ENCODE measurements at places on chromosomes 7 and 10.

- no peak for DNase-seq
Observed at GRCh38 chr7:105003275-105003674, 10.7 kb upstream of the KMT2E start.

GRCh38 chr10:6240254-6240653 lies 37.5 kb downstream of the PFKFB3 start:
- peak; percentile 17 for DNase-seq

- no peak for DNase-seq
Observed at GRCh38 chr7:155375337-155376277, 77.9 kb downstream of the INSIG1 start.

- no peak for DNase-seq
Observed at GRCh38 chr7:158313931-158314330, 273.7 kb downstream of the PTPRN2 start.

DNA sequence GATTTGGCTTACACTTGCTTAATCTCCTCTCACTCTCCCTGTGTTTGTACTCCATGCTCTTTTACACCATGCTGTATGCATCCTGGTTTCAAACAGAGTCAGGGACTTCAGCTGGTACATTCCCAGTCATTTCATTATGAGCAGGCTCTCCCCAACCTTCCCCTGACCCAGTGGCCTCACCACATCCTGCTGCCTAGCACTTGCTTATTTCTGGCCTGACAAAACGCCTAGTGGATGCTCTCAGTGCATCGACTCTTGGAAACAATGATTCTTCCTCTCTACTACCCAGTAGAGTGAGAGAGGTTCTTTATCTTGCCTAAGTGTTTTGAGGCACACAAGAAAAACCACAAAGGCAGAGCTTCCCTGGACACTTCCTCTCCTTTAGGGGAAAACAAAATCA lies 63.4 kb downstream of the CAV1 start:
- no peak for DNase-seq

DNA sequence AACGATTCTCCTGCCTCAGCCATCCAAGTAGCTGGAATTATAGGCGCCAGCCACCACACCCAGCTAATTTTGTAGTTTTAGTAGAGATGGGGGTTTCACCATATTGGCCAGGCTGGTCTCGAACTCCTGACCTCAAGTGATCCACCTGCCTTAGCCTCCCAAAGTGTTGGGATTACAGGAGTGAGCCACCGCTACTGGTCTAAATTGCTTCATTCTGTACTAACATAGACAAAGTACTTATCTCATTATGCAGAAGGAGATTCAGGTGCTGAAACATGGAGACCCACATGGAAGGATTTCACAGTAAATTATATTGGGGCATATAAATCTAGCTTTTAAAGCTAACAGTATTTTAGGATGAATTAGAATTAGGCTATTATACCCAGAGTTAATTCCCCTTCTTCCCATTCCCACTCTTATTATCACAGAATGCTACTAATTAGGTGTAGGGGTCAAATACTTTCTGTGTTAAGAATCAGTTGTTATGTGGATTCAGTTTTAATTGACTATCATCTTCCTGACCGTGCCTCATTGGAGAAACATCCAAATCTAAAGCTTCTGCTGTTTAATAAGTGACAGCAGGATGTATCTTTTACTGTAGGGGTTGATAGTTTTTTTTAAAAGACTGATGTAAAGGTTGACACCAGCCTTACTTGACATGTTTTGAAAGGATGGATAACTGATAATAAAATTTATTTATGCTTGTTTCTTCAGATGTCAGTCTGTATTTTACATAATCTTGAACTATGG lies 27.2 kb downstream of the ADK start:
- DNase-seq: no peak

GRCh38 chr7:64887756-64888508 lies 15.1 kb upstream of the ZNF273 start:
- peak; percentile 59 for DNase-seq

GRCh38 chr10:132648851-132649528 lies 111.4 kb downstream of the INPP5A start:
- no peak for DNase-seq

GRCh38 chr10:7329219-7329618 lies 81.6 kb downstream of the SFMBT2 start:
- no peak for DNase-seq

DNA sequence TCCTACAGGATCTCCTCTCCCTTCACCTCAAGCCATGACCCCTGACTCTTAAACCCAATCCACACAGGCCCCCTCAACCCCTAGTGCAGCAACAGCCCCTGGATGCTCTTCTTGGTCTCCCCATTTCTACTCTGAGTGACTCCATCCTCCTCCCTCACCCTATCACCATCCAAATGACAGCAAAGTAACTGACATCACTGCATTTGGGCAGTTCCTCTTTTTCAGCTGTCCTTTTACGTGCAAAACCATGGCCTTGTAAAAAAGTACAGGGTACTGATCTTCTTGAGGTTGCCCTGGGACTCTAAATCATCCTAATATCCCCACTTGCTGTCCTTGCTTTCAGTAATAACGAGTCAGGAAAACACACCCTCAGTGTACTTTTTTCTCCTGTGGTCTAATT lies 454.9 kb downstream of the ADRA2A start:
- DNase-seq: no peak

GRCh38 chr10:78263521-78263988 lies 229.9 kb downstream of the RPS24 start:
- DNase-seq: no peak

GRCh38 chr7:81408728-81409127 lies 361.1 kb downstream of the HGF start:
- no peak for DNase-seq

DNA sequence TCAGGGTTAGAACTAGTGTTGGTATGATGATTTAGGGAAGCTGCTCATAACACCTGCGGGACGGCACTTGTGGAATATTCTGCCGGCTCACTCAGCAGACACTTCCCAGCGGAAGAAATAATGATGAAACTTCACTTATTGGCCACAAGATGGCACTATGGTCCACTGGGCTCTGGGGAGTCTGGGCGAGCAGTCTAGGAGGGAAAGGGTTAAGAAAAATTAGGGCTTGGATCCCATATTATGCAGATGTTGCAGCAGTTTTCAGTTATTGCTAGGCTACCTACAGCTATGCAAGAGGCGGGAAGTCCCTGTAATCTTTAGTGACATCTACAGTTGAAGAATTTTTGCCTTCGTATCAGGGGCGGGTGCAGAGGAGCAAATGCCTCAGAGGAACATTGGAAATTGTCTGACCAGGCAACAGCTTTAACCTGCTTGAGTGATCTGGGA lies 238.7 kb upstream of the PRSS58 start:
- DNase-seq: no peak

DNA sequence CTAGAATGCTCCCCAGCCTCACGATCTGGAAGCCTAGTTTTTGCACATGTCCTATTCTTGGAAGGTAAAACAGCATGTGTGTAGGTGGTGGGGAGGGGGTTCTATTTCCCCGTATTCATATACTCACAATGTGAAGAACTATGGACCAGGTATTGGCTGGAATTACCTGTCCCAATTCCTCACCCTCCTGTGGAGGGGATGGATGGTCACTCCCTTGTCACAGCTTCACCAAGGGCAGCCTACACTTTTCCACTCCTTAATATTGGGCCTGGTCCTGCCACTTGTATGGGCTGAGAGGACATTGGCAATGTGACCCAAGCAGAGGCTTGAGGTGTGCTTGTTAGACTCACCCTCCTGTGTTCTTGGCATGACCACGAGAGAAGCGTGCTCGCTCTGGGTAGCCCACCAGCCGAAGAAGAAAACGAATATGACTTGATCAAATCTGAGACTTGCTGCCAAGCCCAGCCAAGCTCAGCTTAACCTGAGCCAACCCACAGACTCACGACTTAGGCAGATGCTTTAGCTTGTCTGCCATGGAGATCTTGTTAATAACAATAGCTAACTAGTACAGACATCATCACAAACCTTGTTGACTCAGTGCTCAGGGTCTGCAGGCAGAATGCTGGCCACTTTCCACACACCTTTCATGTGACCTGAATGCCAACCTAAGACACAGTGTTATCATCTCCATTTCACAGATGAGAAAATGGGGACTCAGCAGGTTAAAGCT lies 17.2 kb downstream of the ZNF488 start:
- no peak for DNase-seq

- DNase-seq: no peak
Observed at GRCh38 chr10:86936661-86937501, 20.5 kb downstream of the MMRN2 start.

DNA sequence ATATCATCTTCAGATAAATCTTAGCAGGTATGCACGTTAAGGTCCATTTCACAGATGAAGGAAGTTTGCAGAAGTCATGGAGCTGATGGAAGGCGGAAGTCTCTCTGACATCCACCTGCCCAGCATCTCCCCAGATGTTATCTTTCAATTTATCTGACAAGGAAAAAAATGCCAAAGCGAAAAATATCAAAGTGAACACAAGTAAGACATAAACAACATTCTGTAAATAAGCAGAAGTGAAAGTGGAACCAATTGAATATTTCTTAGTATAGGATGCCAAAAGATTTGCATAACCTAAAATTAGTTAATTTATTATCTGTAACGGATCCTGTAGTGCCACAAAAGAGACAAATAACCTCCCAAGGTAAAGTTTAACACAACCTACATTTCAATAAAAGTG lies 73.6 kb upstream of the NEBL start:
- no peak for DNase-seq
